ENCODE measurements at places on chromosomes 4 and X. TPM values are rescaled to one million over a fixed set of nuclear protein-coding genes. Genes with fewer than 3 reads are reported as not detected.

The EVC2 gene
- 3.5 TPM for total RNA-seq

The C1QTNF7 gene
- not detected for total RNA-seq

The TMEM271 gene
- 6.2 TPM for total RNA-seq

The ITM2A gene
- total RNA-seq, result 40.7 TPM

The ETDB gene
- total RNA-seq, result not detected

The BGN gene
- total RNA-seq, result 87.7 TPM

The ADD1 gene
- 280 TPM for total RNA-seq

DNA sequence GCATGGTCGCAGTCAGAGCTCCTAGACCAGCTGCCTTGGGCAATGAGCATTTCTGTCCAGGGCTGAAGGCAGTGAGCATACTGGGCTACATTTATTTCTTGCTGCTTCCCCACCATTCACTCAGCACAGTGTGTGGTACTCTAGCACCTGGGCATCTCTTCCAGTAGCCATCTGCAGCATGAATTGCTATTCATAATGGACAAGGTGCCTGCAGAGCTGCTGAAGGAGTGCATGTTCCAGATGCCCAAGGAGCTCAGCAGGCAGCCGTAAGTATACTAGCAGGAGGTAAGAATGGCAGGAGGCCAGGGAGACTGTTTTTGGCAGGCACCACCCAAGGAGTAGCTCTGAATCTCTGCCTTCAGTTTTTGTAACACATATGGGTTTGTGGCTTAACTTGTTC lies 110.4 kb upstream of the RXFP1 start:
- H3K4me3 ChIP-seq, result no peak overlapping the region
- no peaks in the 10 kb centered on the region for H3K27me3 ChIP-seq
- H3K36me3 ChIP-seq, result no peaks in the 10 kb centered on the region

DNA sequence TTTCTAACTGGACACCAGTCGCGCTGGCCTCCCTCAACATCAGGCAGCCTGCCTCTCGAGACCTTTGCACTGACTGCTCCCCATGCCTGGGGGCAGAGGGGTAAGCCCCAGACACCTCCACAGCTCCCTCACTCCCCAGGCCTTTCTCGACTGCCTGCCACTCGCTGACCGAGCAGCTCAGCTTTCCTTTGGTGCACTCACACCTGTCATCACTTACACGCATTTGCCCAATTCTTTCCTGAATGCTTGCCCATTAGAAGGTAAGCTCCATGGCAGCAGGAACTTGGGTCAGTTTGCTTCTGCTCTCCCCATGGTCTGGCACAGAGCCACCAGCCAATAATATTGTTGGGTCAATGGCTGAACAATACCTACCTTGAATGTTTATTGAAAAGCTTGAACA lies 32.2 kb upstream of the PROM1 start:
- H3K4me1 ChIP-seq, result no peaks in the 10 kb centered on the region
- no peak overlapping the region for H3K27ac ChIP-seq
- H3K36me3 ChIP-seq, result no peaks in the 10 kb centered on the region
- H3K27me3 ChIP-seq, result peaks cover 13% of the 10 kb centered on the region
- no peak overlapping the region for H3K4me3 ChIP-seq

DNA sequence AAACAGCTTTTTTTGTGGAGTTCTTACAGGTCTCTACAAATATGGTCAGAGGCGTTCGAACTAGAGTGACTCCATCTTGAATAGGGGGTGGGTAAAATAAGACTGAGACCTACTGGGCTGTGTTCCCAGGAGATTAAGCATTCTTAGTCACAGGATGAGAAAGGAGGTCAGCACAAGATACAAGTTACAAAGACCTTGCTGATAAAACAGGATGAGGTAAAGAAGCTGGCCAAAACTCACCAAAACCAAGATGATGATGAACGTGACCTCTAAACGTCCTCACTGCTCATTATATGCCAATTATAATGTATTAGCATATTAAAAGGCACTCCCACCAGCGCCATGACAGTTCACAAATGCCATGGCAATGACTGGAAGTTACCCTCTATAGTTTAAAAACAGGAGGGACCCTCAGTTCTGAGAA lies 42.8 kb upstream of the SPP1 start:
- H3K27me3 ChIP-seq, result no peaks in the 10 kb centered on the region
- H3K27ac ChIP-seq, result no peak overlapping the region
- H3K4me3 ChIP-seq, result no peak overlapping the region
- H3K36me3 ChIP-seq, result no peaks in the 10 kb centered on the region

- no peaks in the 10 kb centered on the region for H3K36me3 ChIP-seq
- H3K27me3 ChIP-seq, result no peaks in the 10 kb centered on the region
Measured at GRCh38 chrX:135094726-135095125, 25.6 kb downstream of the ETDB start.

DNA sequence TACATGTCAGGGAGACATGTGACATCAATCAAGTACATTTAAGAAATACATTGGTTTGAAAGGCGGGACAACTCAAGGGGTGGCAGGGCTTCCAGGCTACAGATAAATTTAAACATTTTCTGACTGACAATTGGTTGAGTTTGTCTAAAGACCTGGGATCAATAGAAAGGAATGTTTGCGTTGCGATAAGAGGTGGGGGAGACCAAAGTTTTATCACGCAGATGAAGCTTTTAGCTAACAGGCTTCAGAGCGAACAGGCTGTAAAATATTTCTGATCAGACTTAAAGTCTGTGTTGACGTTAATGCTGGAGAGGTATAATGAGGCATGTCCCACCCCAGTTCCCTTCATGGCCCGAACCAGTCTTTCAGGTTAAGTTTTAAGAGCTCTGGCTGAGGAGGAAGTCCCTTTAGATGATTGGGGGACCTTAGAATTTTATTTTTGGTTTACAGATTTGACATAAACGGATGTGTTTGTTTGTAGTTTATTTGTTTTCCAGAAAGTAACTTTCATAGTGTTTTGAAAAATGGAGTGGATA lies 346.7 kb upstream of the RASGEF1B start:
- no peak overlapping the region for H3K4me3 ChIP-seq
- DNase-seq, result no peak
- no peaks in the 10 kb centered on the region for H3K27me3 ChIP-seq

DNA sequence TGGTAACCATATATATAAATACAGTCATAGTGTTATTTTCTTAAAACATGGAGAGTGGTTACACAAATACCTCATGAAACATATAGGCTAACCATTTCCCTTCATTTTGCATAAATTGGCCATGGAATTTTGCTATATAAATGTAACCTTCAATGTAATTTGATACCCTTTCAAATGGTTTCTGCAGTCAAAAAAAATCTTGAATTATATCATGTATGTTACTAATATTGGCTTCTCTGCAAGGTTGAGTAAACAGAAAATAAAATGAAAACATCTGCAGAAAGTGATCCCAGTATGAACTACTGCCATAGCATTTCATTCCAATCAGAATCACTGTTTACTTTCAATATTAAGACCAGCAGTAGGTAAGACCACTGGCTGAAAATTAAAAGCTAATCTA lies 1165.9 kb upstream of the TENM3 start:
- H3K4me1 ChIP-seq, result no peaks in the 10 kb centered on the region
- H3K27me3 ChIP-seq, result no peaks in the 10 kb centered on the region
- DNase-seq, result no peak
- no peak overlapping the region for H3K27ac ChIP-seq
- no peak overlapping the region for H3K4me3 ChIP-seq

GRCh38 chr4:169723207-169723965 lies 34.4 kb downstream of the HPF1 start:
- no peaks in the 10 kb centered on the region for H3K27me3 ChIP-seq
- peaks cover 10% of the 10 kb centered on the region for H3K4me1 ChIP-seq
- DNase-seq, result no peak

GRCh38 chrX:136747003-136747986 lies 33.4 kb downstream of the ARHGEF6 start:
- H3K27ac ChIP-seq, result no peak overlapping the region
- H3K4me1 ChIP-seq, result no peaks in the 10 kb centered on the region
- DNase-seq, result no peak
- no peaks in the 10 kb centered on the region for H3K27me3 ChIP-seq
- H3K4me3 ChIP-seq, result no peak overlapping the region

DNA sequence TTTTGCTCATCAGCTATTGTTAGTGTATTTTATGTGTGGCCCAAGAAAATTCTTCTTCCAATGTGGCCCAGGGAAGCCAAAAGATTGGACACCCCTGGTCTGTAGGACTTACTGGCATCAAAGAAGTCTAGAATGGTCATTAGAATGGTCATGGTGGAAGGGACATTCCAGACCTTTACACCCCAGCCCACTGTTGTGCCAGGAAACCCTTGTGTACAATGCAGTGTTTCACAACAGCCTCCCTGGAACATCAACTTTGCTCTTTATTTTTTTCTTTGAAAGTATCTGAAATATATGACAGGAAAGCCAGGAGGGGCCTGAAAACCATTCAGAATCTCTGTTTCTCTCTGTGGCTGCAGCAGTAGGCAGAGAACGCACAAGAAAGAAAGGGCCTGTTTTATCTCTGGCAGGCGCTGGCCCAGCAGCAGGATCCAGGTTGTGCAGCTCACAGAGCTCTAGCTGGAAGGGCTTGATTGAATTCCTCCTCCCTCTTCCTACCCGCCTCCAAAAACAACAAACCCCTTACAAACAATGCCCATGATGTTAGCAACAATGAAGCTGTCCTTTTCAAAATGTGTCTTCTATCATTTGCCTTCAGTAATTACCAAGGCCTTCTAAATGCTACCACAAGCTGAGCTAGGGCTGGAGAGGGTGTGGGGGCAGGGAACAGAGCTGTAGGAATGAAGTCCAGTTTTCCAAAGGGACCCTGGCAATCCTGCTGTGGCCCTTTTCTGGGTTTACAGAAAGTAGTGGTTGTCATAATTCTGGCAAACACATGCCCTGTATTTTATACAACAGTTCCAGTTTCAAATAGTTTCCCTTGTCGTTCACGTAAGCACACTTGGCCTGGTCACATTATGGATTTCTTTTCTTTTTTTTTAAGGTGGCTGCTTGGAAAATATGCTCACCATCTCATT lies 32.3 kb upstream of the TFDP3 start:
- H3K27ac ChIP-seq, result no peak overlapping the region
- H3K4me3 ChIP-seq, result no peak overlapping the region
- no peaks in the 10 kb centered on the region for H3K36me3 ChIP-seq
- DNase-seq, result no peak
- peaks cover 2% of the 10 kb centered on the region for H3K4me1 ChIP-seq
- H3K27me3 ChIP-seq, result no peaks in the 10 kb centered on the region

DNA sequence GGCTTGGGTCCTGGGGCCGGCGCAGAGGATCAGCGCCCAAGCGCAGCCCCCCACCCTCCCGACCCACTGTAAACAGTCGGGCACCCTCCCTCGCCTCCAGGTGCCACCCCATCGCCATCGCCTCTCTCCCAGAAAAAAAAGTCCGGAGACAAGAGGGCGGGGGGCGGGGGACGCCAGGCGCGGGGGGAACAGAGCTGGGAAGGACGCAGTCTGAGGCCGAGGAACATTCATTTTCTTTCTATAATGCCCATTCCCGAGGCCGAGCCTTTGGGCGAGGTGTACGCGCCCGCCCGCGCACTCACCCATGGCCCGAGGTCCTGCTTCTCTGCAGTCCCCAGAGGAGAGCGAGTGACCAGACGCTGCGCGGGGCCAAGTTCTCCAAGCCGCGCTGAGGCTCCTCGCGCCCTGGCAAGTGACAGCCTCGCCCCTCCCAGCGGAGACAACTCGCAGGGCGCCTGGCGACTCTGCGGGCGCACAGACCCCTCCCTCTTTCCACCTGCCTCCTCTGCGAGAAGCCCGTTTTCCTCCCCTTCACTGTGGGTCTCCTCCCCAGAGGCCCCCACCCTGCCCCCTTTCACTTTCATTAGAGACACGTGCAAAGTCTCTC lies 63.5 kb upstream of the WDR17 start:
- no peak overlapping the region for H3K27ac ChIP-seq
- peak; percentile 12 for DNase-seq
- no peaks in the 10 kb centered on the region for H3K27me3 ChIP-seq
- no peaks in the 10 kb centered on the region for H3K36me3 ChIP-seq
- H3K4me3 ChIP-seq, result peak overlapping the region; percentile 68
- peaks cover 9% of the 10 kb centered on the region for H3K4me1 ChIP-seq

DNA sequence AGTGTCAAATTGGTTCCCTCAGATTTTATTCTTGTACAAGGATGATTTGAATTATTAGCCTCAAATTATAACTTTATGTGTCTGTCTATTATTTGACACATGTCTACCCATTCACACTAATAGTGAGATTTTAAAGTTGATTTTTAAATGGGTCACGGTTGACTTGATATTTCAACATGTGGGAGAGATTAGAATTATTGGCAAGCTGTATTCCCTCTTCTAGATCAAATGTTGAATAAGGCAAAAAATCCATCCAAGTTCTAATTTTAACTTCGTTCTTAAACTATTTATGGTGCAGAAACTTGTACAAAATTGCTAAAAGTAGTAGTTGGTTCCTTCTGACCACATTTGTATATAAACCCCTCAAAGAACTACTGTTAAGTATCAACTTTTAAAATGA lies 1498.0 kb downstream of the STIM2 start:
- no peak overlapping the region for H3K27ac ChIP-seq
- H3K4me3 ChIP-seq, result no peak overlapping the region
- DNase-seq, result no peak
- no peaks in the 10 kb centered on the region for H3K36me3 ChIP-seq

GRCh38 chr4:185817403-185817818 lies 5.4 kb upstream of the SORBS2 start:
- no peaks in the 10 kb centered on the region for H3K27me3 ChIP-seq
- no peak for DNase-seq
- no peaks in the 10 kb centered on the region for H3K4me1 ChIP-seq

- DNase-seq, result no peak
- H3K27ac ChIP-seq, result no peak overlapping the region
Measured at GRCh38 chrX:68254738-68255645, 178.3 kb downstream of the OPHN1 start.

DNA sequence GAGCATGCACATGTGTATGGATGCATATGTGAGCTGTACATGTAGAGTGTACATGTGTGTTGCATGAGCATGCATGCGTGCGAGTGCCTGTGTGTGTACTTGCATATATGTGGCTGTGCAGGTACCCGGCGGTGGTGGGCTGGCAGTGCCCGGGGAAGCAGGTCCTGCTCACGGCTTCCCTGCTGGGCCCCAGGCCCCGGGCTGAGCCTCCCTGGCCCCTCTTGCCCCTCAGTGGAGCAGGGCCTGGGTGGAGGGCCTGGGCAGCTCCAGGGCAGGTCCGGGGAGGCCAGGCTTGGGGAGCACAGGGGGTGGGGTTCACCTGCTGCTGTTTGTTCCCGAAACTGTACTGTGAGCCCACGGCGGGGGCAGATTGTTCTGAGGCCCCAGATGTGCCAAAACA lies 9.4 kb downstream of the NAT8L start:
- no peak overlapping the region for H3K4me3 ChIP-seq

All from astrocyte (in vitro differentiated cells and primary cell).